ENCODE measurements at places on chromosomes 2 and 18.

- no peak for DNase-seq
Measured at GRCh38 chr2:128306081-128306930, 12.4 kb downstream of the HS6ST1 start.

DNA sequence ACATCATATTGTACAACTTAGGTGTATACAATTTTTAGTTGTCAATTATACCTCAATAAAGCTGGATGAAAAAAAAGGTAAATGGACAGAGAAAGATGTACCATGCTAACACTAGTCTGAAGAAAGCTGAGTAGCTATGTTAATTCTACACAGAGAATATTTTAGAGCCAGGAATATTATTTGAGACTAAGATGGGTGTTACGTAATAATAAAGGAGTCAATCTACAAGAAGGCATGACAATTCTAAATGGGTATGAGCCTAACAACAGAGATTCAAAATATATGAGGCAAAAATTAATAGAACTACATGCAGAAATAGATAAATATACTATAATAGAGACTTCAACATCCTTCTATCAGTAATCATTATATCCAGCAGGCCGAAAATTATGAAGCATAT, 69.1 kb downstream of the CCDC141 start:
- no peak for DNase-seq

DNA sequence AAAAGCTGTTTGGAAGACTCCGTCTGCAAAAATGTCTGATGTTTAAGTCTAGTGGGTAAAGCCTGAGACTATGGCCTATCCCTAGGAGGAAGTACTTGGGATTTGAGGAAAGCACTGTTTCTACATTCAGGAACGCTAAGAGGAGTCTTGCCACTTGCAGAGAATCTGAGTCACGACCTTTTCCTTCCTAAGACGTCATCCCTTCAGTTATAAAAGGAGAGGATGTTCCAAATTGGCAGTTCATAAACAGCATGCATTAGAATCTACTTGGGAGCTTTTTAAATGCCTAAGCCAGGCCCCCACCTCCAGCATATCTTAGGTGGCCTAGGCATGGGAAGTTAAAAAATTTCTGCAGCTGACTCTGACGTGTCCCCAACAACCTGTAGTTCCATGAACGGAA, 125.9 kb downstream of the TTC32 start:
- DNase-seq = no peak

- no peak for DNase-seq
Measured at GRCh38 chr2:216508229-216508628, 9.6 kb downstream of the RPL37A start.

DNA sequence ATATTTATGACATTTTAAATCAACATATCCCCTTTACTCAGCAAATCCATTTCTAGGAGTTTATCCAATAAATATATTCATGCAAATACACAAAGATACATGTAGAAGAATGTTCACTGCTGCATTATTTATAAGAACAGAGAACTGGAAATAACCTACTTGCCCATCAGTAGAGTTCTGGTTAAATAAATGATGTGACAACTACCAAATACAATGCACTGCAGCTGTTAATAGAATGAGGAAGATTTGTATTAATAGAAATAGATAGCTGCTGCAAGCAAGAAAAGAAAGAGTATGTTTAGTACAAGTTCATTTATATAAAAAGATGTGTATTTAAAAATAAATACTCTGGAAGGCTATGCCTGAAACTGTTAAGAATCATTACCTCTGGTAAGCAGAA, 49.3 kb upstream of the CSRNP3 start:
- no peak for DNase-seq

DNA sequence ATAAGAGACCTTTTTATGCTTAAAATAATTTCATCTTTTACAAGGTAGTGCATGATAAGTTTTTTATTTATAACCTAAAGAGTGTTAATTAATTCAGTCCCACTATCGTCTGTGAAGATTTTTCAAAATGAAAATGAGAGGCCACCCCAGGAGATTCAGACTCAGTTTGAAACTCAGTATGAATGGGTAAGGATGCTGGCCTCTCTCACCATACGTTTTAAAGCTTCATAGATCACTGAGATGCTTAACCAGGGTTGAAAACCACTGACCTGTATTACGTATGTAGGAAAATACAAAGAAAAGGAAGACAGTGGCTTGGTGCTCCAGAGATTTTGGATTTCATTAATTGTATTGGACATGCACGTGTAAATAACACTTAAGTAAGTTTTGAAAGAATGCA, 278.7 kb downstream of the FSIP2 start:
- no peak for DNase-seq

GRCh38 chr2:61537950-61538199, 281 bp downstream of the XPO1 start:
- DNase-seq = no peak

DNA sequence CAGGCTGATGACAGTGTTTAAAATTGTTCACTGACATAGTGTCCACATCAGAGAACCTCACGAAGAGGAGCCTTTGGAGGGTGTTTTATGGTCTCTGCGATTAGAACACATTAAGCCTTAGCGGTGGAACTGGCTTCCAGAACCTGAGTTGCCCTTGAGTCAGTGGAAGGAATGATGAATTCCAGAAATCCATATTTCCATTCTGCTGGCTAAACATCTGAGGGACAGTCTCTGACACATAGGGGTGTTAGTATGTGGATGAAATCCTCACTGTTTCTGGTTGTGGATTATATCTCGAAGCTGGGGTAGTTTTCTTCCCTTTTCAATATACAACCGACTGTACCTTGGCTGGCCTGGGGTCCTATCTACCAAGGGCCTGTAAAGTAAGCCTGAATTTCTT, 4.0 kb downstream of the CASP10 start:
- no peak for DNase-seq

GRCh38 chr2:239594019-239594771, 193.4 kb upstream of the HDAC4 start:
- no peak for DNase-seq

DNA sequence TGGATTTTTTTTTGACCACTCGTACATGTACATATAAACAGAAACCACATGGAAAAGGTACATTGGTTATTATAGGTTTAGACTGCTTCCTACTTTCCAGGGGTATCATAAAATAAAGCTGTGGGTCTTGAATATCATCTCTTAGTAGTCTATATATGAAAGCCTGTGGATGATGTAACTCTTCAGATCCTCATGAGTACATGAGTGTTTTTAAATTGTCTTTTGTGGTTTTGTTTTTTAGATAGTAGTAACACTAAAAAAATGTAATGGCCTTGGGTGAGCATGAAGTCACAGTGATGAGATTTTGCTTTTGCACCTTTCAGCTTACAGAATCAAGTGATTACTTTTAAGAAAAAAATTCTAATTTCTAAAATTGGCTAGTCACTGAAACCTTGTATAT, 80.2 kb downstream of the RAB3GAP1 start:
- DNase-seq = no peak

DNA sequence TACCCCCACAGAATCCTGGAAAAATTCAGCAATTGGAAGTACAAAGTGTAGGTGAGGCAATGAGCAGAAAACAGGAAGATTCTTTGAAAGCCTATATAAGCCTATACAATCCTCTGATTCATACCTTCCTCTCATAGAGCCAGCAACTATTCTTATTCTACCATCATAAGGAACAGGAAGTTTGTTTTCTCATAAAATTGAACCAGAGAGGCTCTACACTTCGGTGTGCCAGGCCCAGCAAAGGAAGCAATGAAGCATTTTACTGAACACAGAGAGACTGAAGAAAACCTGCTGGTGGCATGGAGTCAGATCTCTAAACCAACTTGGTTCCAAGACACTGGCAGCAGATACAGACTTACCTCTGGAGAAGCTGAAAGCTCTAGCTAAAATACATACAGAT, 18.7 kb downstream of the CASP8 start:
- no peak for DNase-seq

- DNase-seq = no peak
Measured at GRCh38 chr2:128280901-128281321, 37.8 kb downstream of the HS6ST1 start.

GRCh38 chr2:113979191-113980128, 89.6 kb downstream of the ACTR3 start:
- peak; percentile 33 for DNase-seq

DNA sequence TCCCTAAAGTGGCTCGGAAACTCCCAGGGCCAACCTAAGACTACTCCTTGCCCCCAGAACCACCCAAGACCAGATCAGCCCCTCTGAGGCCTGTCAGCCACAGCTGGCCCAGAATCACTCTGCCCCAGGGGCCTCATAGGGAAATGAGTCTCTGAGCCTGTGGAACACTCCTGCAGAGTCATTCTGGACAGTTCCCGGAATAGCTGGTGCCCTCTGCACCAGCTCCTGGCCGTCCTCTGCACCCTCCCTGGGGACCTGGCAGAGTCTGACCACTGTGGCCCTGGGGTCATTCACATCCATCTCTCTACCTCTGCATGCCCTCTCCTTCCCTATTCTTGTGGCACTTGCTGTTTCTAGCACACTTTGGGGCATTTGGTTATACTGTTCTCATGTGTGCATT, 14.6 kb upstream of the TMEM214 start:
- DNase-seq = no peak

- DNase-seq = no peak
Measured at GRCh38 chr2:3238951-3239841, 138.4 kb downstream of the EIPR1 start.

DNA sequence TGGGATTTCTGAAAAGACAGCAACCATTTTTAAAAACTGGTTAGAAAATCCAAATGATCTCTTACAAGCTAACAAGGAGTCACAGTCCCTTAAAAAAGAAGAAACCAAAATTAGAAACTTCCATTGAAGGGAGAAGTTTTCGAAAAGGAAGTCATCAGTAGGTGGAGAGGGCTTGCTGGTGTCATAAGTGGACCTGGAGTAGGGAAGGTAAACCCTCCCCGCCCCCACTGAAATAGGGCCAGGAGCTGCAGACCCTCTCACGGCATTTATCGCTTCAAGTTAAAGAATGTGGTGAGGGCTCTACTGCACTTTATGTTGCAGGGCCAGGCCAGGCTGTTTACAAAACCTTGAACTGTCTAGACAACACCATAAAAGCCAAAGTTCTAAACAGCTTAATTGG, 2.9 kb downstream of the HOXD11 start:
- no peak for DNase-seq

GRCh38 chr18:31247574-31248199, 70.3 kb upstream of the DSG1 start:
- no peak for DNase-seq

DNA sequence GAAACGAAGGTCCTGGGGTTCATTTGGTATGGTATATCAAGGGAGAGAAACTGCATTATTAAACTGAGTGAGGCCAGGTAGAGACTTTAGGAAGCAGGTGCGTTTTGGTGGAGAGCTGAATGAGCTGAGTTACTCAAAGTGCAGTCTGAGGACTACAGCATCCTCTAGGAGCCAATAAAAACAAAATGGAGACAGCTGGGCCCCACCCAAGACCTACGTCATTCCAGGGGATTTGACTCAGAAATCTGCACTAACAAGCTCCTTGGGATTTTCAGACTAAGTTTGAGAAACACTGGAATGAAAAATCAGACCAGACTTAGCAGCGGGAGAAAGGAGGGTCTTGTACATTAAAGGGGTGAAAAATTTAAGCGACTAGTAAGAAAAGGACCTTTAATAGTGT, 131.5 kb downstream of the UXS1 start:
- no peak for DNase-seq

GRCh38 chr2:74048843-74049519, 64.3 kb downstream of the TET3 start:
- DNase-seq = no peak

GRCh38 chr2:65129286-65129825, 550 bp downstream of the RAB1A start:
- DNase-seq = peak; percentile 20

- DNase-seq = no peak
Measured at GRCh38 chr2:118121986-118122524, 33.8 kb downstream of the INSIG2 start.

- DNase-seq = no peak
Measured at GRCh38 chr2:105186967-105187498, 54.5 kb upstream of the GPR45 start.

GRCh38 chr18:33830213-33830612, 252.2 kb downstream of the ASXL3 start:
- DNase-seq = no peak

DNA sequence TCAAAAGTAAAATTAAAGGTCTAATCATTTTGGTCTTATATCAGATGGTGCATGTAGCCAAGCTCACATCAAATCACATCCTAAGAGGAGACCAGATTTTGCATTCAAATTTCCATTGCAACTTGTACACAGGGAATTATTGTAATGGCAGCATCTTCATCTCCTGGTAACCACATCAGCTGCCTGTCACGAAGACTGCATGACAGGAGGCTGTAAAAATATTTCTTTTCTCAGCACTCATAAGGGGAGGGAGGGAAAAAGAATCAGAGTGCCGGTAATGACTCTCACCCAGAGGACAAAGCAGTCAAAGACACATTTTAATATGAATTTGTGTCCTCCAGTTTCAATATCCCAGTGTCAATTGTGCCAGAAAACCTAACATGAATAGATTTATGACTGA, 216.7 kb downstream of the TMEM163 start:
- no peak for DNase-seq

- no peak for DNase-seq
Measured at GRCh38 chr2:205139822-205140463, 542.4 kb upstream of the NRP2 start.

DNA sequence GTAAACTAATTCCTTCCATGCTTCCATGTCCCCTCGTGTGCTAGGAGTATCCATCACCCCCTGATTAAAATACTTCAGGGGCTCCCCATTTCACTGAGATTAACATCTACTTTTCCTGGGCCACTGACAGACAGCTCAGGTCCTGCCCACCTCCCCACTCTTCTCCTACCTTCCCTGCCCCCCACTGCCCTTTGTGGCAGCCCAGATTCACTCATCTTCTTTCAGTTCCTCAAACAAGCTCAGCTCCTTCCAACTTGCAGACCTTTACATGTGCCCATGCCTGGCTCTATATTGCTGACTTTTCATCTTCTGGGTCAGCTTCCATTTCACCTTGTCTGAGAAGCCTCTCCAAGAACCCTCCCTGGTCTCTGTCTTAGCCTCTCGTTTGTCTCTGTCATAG, 12.0 kb downstream of the RUFY4 start:
- no peak for DNase-seq

DNA sequence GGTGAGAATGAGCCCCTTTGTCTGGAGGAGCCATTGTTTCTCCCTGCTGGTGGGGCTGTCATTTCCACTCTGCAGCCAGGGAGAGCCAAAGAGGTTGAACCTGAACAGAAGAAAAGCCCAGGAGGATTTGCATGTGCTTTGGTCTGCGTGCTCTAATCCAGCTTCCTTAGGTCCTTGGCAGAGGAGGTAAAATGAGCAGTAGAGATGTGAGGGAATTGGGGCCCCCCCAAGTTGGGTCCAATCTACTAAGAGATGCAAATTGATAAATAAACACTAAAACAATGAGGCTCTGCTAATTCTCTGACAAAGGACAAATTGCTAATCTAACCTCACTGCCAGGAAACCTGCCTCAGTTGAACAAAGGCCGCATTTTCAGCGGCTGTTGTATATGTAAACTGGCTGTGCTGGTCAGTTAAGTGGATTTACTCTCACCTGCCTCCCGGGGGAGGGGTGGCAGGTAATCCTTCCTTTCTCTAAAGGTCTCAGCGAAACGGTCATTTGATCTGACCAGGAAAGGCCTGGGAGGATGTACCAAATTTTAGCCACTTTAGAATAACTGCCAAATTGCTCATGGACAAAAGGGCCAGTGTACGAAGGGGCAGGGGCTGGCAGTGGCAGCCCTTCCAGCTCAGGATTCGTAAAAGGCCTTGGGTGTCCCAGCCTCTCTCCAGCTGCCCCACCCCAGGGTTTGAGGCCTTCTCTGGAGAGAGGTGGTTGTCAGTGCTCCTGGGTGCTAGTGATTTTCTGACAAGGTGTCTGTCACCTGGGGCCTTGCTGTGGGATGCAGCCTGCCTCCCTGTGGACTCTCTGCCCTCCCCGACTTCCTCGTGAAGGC, 193.6 kb downstream of the MIB1 start:
- DNase-seq = no peak
